Uterine smooth muscle cell (primary cell): ENCODE measurements at places on chromosomes 13 and 19. TPM values are rescaled to one million over a fixed set of nuclear protein-coding genes. Genes with fewer than 3 reads are reported as not detected.

Gene FXYD7
- not detected in 2 replicates for total RNA-seq

Gene CYP4F2
- total RNA-seq, result not detected in 2 replicates

Gene TEX29
- total RNA-seq, result not detected in 2 replicates

Gene KCNJ14
- total RNA-seq, result 0.33 and 0.37 TPM in 2 replicates

Gene KIR2DL4
- total RNA-seq, result not detected in 2 replicates

Gene ILF3
- total RNA-seq, result 111 and 172 TPM in 2 replicates

Gene RASAL3
- total RNA-seq, result 0.12 TPM in 1 of 2 replicates, not detected in the other

Gene CNN1
- 20.4 and 37.0 TPM in 2 replicates for total RNA-seq

Gene EPN1
- total RNA-seq, result 79.4 and 112 TPM in 2 replicates

Gene SLITRK5
- under 0.01 TPM in 2 replicates for total RNA-seq

Gene CLDN10
- not detected in 2 replicates for total RNA-seq

Gene SPINT2
- total RNA-seq, result 0.55 and 1.7 TPM in 2 replicates

Gene ZNF773
- 21.5 and 27.0 TPM in 2 replicates for total RNA-seq

Gene S1PR5
- 0.12 and 0.44 TPM in 2 replicates for total RNA-seq

Gene METTL21C
- not detected in 2 replicates for total RNA-seq
